ENCODE measurements at places on chromosomes 1 and 21.
A peak's percentile ranks its signal among the peaks of the same experiment; 100 is the strongest.

DNA sequence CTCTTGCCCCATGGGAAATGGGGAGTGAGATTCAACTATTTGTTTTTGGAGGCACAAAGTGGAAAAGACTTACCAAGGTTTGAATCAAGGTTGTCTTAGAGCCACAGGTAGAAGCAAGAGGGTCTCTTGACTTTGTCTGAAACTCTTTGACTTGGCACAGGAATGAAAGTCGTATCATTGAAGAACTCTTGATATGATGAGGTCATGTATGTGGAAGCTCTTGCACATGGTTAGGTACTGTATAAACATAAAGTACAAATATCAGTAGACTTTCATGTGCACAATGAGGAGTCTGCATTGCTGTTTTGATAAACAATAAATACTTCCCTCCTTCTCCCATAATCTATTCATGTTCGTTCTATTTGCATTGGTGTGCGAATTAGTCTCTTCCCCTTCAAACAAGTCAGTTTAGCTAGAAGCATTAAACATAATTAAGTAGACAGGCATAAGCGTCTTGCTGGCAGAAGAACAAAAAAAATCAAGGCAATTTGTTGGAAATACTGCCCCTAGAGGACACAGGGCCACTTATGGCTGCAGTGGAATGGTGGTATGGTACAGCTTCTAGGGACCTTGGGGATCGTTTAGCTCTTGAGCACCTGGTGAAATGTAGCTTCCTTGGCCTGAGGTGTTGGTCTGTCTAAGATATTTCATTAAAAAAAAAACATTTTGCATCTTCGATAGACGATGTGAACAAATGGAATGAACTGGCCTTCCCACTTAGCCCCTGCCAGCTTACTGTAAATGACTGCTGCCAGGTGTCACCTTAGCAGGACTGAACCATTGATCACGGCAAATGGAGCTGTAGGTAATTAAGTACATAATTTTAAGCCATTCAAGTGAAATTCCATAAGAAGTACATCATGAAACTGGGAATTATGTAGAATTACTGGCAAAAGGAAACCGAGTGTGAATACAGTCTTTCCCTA is 218.0 kb upstream of the GALNT2 start:
- DNase-seq: peak; percentile 43

GRCh38 chr1:207978441-207978840 is 67.5 kb upstream of the CD34 start:
- no peak for DNase-seq

DNA sequence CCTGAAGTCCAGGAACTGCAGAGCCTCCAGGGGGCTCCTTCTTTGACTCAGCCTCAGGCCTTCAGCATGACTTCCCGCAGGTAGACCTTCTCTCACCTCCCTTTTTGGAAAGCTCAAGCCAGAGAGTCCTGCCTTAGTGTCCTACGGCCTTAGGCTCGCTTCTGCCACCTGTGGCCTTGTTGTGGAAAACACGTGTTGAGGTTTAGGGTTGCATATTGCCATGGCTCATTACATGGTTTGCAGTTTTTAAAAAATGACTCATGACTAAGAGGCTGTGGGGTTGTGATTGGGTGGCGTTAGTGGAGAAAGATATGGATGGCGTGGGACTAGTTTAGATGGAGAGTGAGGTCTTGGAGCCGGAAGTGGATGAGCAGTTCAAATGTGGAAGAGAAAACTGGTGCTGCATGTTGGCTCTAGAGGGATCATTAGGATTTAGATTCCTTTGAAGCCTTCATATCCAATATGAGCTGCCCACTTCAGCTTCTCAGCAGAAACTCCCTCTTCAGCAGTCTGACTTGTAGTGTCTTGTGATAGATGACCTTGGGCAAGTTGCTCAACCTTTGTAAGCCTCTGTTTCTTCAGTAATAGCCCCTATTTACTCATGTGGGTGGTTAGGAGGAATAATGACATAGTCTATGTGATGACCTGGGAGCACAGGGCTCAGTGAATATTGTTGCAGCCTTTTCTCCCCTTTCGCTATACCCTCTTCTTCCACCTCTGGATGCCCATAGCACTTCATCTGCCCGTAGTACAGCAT is 6.5 kb upstream of the FGGY start:
- DNase-seq: peak; percentile 71

DNA sequence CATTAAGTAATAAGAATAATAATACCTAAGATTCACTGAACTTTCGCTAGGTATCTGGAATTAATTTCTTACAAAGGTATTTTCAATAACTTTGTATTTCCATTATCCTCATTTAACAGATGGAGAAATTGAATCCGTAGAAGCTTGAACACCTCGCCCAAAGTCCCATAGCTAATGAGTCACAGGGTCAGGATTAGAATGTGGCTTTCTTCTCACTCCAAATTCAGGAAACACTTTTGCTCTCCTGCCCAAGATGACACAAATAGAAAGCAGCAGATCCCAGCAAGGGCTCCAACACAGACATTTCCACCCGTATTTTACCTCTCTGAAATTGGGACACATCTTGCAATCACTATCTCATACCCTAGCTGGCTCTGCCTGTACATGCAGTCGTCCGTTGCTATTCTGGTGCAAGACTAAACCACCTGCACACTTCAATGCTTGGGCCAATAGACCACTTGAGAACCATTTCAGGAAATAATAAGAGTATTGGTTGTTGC is 125.9 kb upstream of the GREM2 start:
- no peak for DNase-seq

- DNase-seq: no peak
Observed at GRCh38 chr1:183859119-183859518, 54.2 kb downstream of the RGL1 start.

GRCh38 chr1:229636042-229636441 is 10.0 kb downstream of the URB2 start:
- DNase-seq: no peak

- no peak for DNase-seq
Observed at GRCh38 chr1:7526196-7526866, 244.8 kb upstream of the VAMP3 start.

GRCh38 chr1:109497449-109498160 is 3.7 kb downstream of the CYB561D1 start:
- DNase-seq: no peak

DNA sequence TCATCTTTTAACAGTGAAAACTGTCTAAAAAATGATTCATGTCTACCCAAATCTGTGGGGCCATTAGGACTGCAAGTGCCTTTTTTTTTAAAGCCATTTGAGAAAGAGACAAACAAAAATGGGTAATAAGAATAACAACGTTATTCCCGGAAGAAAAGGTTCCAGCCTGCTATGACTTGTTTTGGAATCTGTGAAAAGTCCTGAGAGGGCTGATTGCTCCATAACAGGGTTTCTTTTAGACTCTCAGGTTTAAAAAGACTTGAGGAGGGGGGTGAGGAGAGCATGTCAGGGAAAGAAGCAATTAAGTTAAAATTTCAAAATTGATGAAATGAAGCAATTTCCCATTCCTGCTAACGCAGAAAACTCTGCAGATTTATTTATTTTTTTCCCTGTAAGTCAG is 56.4 kb downstream of the CACHD1 start:
- DNase-seq: no peak

DNA sequence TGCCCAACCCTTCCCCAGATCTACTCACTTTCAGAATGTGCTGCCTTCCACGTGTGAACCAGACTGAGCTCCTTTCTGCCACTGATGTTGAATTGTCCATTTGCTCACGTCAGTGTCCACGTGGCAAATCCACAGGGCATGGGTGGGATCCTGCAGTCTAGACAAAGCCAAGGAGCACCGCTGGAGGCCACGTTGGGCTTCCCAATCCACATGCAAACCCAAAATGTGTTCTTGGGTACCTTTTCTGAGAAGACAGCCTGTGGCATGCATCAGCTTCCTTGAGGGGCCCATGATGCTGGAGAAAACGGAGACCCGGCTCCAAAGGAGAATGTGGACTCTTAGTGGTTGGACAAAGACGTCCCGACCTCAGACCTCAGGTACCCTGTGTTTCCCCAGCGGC is 87.6 kb downstream of the PDE9A start:
- no peak for DNase-seq

GRCh38 chr1:55965981-55966461 is 613.3 kb downstream of the PLPP3 start:
- no peak for DNase-seq

DNA sequence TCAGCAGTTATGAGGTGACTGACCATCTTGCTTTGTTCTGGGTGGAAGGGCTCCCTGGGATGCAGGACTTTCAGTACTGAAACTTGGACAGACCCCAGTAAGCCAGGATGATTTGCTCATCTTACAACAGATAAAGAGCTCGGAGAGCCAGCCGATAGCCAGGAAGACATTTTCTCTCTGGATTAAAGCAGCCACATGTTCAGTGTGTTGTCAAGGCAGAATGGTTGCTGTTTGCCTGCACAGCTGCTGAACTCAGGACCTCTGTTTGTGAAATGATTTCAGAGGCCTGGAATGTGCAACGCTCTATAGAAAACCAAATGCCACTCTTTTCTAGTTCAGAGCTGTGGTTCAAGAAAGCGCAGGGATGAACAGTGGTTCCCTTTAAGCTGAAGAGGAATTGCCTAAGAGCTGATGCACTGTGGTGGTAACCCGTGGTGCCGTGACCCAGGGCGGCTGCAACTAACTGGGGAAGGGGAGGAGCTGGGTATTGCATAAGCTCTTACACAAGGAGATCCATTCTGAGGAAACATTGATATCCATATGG is 40.7 kb downstream of the CASQ2 start:
- no peak for DNase-seq

DNA sequence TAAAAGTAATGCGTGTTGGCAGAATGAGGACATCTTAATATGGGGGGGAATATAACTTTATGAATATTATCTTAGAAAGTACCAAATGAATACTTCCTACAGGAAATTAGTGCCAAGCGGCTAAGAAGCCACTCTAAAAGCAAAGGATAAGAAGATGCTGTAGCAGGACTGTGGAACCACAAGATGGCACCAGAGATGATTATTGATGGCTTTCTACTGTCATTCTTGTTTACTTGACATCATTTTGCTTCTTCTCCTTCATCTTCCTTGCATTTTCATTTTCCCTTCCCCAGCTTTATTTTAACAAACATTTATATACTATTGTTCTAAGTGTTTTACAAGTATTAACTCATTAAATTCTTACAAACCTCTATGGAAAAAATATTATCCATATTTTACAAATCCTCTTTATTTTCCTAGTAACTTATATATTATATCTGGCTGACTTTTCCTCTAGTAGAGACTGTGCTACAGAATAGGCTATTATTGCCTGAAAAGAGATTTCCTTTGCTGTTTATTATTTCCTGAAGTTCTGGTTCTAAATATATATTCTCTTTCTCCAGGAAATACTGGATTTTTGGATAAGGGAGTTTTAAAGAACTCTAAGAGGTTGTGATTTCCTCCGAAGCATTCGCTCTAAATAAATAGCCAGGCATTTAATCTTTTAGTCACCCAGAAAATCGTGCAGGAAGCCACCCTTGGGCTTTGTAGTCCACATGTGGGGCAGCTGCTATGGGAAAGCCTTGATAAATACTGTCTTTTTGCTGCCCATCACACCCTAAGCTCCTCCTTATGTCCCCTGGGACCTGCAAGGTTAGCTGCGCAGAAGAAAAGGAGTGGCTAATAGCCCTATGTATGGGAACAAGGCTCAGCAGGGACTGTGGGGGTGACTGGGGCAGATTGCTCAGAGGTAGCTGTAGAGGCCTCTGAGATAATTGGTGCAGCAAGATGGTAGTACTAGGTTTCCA is 69.8 kb downstream of the TPR start:
- peak; percentile 53 for DNase-seq

- no peak for DNase-seq
Observed at GRCh38 chr1:71950579-71950978, 331.8 kb downstream of the NEGR1 start.

DNA sequence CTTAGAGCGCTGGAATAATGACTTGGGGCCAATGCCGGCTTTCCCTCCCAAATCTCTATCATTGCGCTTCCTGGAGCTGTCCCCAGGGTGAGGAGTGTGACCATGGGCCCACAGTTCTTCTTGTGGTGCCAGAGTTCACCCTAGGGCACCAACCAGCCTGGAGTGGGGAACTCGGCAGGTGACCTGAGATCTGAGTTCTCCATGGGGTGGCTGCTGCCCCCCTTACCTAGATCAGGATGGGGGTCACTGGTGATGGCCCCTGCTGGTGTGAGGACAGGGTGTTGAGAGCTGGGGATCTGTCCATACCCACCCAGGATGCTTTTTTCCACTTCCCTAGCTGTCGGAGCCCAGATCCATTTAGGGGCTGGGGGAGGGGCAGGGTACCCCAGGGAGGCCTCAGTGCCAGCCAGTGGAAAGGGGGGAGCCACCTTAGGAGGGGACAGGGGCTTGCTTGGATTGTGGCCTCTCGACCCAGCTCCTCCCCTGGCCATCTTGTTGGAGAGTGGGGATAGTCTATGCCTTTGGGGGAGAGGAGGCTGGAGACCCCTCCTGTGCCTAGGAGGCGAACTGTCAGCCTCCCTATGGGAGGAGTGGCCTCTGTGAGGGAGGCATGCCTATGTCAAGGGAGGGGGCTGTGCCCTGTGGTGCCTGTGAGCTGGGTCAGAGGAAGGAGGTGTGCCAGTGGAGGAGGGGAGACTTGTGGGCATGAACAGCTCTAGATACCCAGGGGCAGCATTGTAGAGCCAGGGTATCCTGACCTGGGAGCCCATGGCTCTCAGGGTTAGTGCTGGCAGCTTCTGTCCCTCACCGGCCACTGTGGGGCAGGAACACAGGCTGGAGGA is 1.7 kb downstream of the FOXO6 start:
- DNase-seq: no peak

- DNase-seq: peak; percentile 4
Observed at GRCh38 chr1:59146056-59146455, 150.8 kb upstream of the FGGY start.

DNA sequence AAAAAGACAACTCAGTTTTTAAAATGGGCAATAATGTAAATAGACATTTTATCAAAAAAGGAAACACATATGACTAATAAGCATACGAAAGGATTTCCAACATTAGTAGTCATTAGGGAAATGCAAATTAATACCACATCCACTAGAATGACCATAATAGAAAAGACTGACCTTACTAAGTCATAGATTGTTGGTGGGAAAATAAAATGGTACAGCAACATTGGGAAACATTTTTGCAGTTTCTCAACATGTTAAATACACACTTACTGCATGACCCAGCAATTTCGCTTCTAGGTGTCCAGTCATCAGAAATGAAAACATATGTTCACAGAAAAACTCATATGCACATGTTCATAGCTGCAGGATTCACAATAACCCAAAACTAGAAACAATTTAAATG is 29.9 kb upstream of the SLC44A3 start:
- no peak for DNase-seq

GRCh38 chr21:46214478-46215340 is 13.9 kb downstream of the LSS start:
- no peak for DNase-seq

DNA sequence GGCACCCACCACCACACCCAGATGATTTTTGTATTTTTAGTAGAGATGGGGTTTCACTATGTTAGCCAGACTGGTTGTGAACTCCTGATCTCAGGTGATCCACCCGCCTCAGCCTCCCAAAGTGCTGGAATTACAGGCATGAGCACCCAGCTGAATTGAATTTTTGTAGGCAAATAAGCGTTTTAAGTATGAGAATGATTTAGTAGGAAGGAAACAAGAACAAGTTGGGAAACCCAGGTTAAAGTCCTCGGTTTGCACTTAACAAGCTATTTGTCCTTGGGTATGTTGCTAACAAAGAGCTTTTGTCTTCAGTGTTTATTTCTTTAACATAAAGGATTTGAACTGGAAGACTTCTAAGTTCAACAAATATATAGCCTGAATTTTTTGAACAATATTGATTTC is 23.9 kb downstream of the BTF3L4 start:
- DNase-seq: no peak
